ENCODE measurements at places on chromosomes 3 and 15. TPM values are rescaled to one million over a fixed set of nuclear protein-coding genes. Genes with fewer than 3 reads are reported as not detected.

DNA sequence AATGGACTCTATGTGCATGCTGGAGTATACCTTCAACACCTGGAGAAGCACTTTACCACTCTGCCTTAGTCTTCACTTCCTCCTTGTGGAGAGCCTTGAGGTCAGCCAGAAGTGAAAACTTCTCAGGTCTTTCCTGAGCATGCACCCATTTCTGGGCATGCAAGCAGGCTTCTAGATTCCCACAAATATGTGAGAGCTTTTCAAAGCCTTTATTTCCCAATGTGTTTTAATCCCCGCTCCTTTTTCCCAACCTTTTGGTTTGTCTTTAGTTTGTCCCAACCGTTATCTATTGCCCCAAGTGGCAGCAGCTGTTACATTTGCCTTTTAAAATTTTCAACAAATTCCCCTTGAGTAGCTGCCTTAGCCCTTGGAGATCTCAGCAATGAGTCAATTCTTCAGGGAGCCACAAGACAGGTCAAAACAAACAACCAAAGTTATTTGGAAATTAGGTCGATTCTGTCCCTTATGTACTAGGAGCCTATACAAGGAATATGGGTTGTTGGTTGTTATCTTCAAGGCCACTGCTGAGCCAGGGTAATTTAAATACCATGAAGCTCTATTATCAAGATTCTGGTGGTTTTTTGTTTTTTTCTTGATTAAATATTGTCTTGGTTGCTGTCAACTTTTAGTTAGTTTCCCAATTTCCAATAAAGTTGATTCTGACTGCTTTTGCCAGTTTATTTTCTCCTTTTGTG, 44.4 kb downstream of the LSM3 start:
- H3K27ac ChIP-seq: no peak overlapping the region
- DNase-seq: no peak
- peaks cover 5% of the 10 kb centered on the region for H3K36me3 ChIP-seq
- no peak overlapping the region for H3K4me3 ChIP-seq

DNA sequence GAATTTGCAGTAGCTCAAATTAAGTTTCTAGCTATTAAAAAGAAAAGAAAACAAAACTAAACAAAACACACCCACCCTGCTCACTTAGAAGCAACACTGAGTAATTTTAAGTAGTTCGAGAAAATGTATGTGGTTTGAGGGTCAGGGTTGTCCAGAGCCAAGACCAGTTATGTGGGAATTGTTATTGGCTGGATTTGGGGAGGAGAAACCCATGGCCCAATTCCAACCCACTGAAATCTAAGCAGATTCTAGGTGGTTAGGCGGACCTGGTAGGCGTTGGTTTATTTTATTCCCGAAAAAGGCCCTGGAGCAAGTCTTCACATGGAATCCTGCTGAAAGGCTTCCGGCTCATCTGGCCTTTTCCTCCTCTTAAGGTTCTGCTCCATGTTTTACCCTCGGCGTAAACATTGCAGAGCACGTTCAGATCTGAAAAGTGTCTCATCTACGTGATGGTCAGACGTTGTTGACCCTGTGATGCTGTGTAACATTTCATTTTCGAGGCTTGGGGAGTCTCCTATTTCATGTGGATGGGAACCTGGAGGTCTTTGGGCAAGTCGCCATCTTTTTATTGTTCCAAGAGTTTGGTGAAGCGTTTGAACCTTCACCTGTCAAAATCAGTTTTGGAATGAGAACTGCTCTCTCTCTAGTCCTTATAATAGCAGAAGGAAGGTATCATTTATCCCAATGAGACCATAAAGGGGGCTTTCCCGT, 64.0 kb downstream of the FLNB start:
- H3K27me3 ChIP-seq: no peaks in the 10 kb centered on the region
- H3K27ac ChIP-seq: peak overlapping the region; percentile 84
- no peak for DNase-seq
- H3K4me3 ChIP-seq: peak overlapping the region; percentile 2
- peaks cover 41% of the 10 kb centered on the region for H3K4me1 ChIP-seq
- H3K36me3 ChIP-seq: peaks cover 1% of the 10 kb centered on the region

GRCh38 chr3:19348941-19349564, 200.7 kb downstream of the KCNH8 start:
- H3K36me3 ChIP-seq: no peaks in the 10 kb centered on the region
- H3K27ac ChIP-seq: no peak overlapping the region
- no peaks in the 10 kb centered on the region for H3K4me1 ChIP-seq
- DNase-seq: no peak
- peaks cover 30% of the 10 kb centered on the region for H3K27me3 ChIP-seq

DNA sequence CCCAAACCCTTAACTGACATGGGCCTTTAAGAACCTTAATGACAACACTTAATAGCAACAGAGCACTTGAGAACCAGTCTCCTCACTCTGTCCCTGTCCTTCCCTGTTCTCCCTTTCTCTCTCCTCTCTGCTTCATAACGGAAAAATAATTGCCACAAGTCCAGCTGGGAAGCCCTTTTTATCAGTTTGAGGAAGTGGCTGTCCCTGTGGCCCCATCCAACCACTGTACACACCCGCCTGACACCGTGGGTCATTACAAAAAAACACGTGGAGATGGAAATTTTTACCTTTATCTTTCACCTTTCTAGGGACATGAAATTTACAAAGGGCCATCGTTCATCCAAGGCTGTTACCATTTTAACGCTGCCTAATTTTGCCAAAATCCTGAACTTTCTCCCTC, 49.9 kb downstream of the PGPEP1L start:
- no peak for DNase-seq
- H3K4me3 ChIP-seq: no peak overlapping the region
- H3K27ac ChIP-seq: no peak overlapping the region
- H3K4me1 ChIP-seq: peaks cover 27% of the 10 kb centered on the region
- peaks cover 38% of the 10 kb centered on the region for H3K36me3 ChIP-seq

GRCh38 chr15:99634576-99634975, 68.8 kb downstream of the MEF2A start:
- peaks cover 41% of the 10 kb centered on the region for H3K36me3 ChIP-seq
- DNase-seq: no peak
- H3K27ac ChIP-seq: peak overlapping the region; percentile 23
- no peak overlapping the region for H3K4me3 ChIP-seq
- H3K27me3 ChIP-seq: no peaks in the 10 kb centered on the region

DNA sequence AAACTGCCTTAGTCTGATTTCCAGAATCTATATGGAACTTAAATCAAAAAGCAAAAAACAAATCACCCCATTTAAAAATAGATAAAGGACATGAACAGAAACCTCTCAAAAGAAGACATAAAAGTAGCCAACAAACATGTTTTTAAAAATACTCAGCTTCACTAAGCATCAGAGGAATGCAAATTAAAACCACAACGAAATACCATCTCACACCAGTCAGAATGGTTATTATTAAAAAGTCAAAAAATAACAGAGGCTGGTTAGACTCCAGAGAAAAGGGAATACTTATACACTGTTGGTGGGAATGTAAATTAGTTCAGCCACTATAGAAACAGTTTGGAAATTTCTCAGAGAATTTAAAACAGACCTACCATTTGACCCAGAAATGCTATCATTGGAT, 367.9 kb downstream of the ZIC4 start:
- H3K4me3 ChIP-seq: no peak overlapping the region
- H3K4me1 ChIP-seq: peaks cover 3% of the 10 kb centered on the region
- peaks cover 13% of the 10 kb centered on the region for H3K36me3 ChIP-seq
- no peak for DNase-seq
- peak overlapping the region; percentile 39 for H3K27ac ChIP-seq

DNA sequence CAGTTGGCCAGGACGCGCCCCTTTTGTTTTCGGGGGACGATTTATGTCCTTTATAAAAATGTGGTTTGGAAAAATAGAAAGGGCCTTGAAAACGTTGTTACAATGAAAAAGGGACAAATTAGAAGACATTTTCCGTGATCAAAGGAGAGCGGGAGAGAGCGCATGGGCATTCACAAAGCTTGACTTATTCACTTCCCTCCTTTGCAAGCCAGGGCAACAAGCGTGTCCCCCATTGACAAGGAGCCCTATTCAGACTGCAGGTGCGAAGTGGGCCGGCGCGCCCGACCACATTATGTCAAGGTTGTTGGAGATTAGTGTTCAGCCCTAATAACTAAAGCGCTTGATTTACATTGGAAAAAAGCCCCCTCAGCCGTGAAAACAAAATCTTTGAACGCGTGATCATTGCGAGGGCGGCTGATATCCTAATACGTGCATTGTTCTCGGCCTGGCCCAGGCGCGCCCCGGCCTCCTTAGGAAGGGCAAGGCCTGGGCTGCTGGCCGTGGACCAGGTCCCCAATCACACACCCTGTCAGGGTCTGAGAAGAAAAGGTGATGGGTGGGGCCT, 25.9 kb downstream of the ZIC4 start:
- no peaks in the 10 kb centered on the region for H3K4me1 ChIP-seq
- peaks cover 3% of the 10 kb centered on the region for H3K36me3 ChIP-seq
- H3K27ac ChIP-seq: no peak overlapping the region
- DNase-seq: no peak
- H3K27me3 ChIP-seq: peaks cover 80% of the 10 kb centered on the region
- H3K4me3 ChIP-seq: no peak overlapping the region

- no peak overlapping the region for H3K4me3 ChIP-seq
- H3K4me1 ChIP-seq: peaks cover 23% of the 10 kb centered on the region
- no peak for DNase-seq
- H3K27ac ChIP-seq: no peak overlapping the region
- H3K36me3 ChIP-seq: peaks cover 1% of the 10 kb centered on the region
- peaks cover 79% of the 10 kb centered on the region for H3K27me3 ChIP-seq
These were observed 6.0 kb downstream of the ONECUT1 start for GRCh38 chr15:52783929-52784798.

- no peaks in the 10 kb centered on the region for H3K36me3 ChIP-seq
- peak; percentile 96 for DNase-seq
- H3K4me3 ChIP-seq: no peak overlapping the region
These were observed 145.5 kb upstream of the TPM1 start for GRCh38 chr15:62896969-62897486.

DNA sequence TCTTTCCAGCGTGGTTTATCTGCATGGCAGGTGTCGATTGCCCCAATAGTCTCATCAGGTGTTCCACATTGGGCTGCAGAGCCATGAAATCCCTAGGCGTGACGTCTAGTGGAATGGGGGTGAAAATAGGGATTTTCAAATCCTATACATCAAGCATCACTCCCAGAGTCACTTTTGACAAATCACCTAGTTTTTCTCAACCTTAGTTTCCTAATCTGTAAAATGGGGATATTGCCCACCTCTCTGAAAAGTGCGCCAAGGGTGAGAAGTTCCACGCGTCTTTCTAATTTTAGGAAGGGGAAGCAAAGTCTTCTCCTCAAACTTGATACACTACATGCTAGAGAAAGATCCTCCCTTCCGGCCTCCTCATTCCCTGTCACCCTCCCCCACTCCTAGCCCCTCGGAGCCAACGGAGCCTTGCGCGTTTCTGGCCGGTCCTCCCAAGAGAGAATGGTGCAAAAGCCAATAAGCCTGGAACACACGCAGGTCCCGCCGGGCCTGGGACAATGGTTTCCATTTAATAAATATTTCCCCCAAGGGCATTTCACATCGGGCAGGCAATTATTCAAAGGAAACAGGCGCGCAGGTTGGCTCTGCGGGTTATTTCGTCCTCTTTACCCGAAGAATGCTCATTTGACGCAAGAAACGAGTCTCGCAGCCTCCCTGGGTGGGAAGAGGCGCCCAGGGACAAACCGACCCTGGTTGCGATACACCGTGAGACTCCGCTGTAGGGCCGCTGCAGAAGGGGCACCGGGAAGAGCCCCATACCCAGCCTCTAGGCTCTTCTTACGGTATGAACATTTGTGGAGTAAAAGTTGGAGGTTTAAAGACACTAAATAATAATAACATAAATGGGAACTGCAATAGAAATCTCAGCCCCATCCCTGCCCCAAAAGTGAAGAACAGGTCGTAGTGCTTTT, 1.2 kb upstream of the SOX14 start:
- no peaks in the 10 kb centered on the region for H3K36me3 ChIP-seq
- H3K4me1 ChIP-seq: peaks cover 12% of the 10 kb centered on the region
- no peak overlapping the region for H3K27ac ChIP-seq

DNA sequence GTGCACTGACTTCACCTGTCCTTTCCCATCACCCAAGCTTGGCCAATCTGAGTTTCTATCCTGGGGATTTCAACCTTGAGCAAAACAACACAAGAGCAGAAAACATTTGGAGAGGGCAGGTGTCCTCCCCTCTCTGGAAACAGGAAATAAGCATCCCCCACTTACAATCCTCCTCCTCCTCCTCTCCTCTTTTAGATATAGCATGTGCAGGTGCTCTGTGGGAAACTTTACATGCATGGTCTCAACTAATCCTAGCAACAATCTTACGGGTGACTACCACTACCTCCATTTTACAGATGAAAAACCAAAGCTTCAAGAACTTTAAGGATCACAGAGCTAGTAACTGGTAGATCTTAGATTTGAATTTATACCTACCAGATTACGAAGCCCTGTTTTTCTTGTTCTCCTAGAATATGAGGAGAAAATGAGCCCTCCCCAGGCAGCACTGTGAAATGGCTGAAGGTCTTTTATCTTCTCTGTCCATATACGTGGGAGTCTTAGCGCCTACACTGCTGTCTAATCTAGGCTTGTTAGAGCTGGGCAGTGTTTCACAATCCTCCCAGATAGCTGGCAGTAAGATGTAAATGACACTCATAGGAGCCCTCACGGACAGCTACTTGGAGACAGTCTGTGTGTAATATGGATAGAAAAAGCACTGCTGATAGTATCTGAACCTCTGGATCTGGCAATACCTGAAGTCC, 301.2 kb upstream of the PROK2 start:
- H3K27me3 ChIP-seq: peaks cover 28% of the 10 kb centered on the region
- DNase-seq: no peak
- H3K4me1 ChIP-seq: no peaks in the 10 kb centered on the region
- H3K36me3 ChIP-seq: no peaks in the 10 kb centered on the region
- H3K27ac ChIP-seq: no peak overlapping the region

- peaks cover 36% of the 10 kb centered on the region for H3K4me1 ChIP-seq
- no peaks in the 10 kb centered on the region for H3K27me3 ChIP-seq
These were observed 95.8 kb downstream of the MESD start for GRCh38 chr15:80893777-80894176.

DNA sequence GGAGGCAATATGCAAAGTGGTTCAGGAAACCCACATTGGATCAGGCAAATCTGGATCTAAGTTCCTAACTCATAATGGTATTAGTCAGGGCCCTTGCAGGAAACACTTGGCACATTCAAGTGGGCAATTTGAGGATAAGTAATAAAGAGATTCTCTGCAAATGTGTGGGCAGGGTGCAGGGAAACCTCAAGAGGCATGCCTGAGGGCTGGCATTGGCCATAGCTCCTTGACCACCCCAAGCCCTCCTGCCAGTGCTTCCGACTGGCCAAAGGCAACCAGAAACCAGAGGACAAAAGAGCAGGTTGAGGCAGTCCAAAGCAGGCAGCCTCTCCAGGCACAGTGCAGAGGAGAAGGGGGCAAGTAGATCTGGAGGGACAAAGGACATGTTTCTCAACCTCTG, 130.8 kb upstream of the SNTN start:
- H3K36me3 ChIP-seq: no peaks in the 10 kb centered on the region
- no peaks in the 10 kb centered on the region for H3K4me1 ChIP-seq
- no peak overlapping the region for H3K27ac ChIP-seq
- no peak overlapping the region for H3K4me3 ChIP-seq
- H3K27me3 ChIP-seq: peaks cover 2% of the 10 kb centered on the region
- no peak for DNase-seq

- no peaks in the 10 kb centered on the region for H3K27me3 ChIP-seq
- H3K36me3 ChIP-seq: no peaks in the 10 kb centered on the region
- H3K4me3 ChIP-seq: no peak overlapping the region
- no peak overlapping the region for H3K27ac ChIP-seq
- DNase-seq: no peak
These were observed 5.7 kb upstream of the GNB5 start for GRCh38 chr15:52196891-52197290.

Gene TMEM45A
- total RNA-seq: 72.3 TPM

Gene PP2D1
- not detected for total RNA-seq

Gene EID1
- 122 TPM for total RNA-seq

Gene MAP1A
- total RNA-seq: 95.3 TPM

Gene GPR149
- not detected for total RNA-seq

Gene CCR1
- not detected for total RNA-seq

Gene TMEM108
- 7.1 TPM for total RNA-seq

Gene KLF15
- 1.8 TPM for total RNA-seq

Gene DNAH12
- total RNA-seq: 0.29 TPM

Gene GABRB3
- total RNA-seq: 8.2 TPM

Gene TTLL13
- not detected for total RNA-seq

Gene TM4SF18
- total RNA-seq: not detected

Gene CCR9
- total RNA-seq: not detected

Data from chondrocyte (in vitro differentiated cells).